Mesothelial cell of epicardium (in vitro differentiated cells): ENCODE measurements at places on chromosomes 16 and 17. TPM values are rescaled to one million over a fixed set of nuclear protein-coding genes. Genes with fewer than 3 reads are reported as not detected.

KARS1 gene
- 110 to 117 TPM (median 114 TPM) in 3 replicates for total RNA-seq

- DNase-seq: no peak
Observed at GRCh38 chr16:81313701-81314602, 810 bp upstream of the GAN start.

CCL8 gene
- total RNA-seq: not detected in 3 replicates

SHISA6 gene
- 0.02 to 0.09 TPM in 2 of 3 replicates, not detected in the other for total RNA-seq

C17orf100 gene
- 6.1 to 7.6 TPM (median 7.1 TPM) in 3 replicates for total RNA-seq

IGSF6 gene
- total RNA-seq: not detected in 3 replicates

DNA sequence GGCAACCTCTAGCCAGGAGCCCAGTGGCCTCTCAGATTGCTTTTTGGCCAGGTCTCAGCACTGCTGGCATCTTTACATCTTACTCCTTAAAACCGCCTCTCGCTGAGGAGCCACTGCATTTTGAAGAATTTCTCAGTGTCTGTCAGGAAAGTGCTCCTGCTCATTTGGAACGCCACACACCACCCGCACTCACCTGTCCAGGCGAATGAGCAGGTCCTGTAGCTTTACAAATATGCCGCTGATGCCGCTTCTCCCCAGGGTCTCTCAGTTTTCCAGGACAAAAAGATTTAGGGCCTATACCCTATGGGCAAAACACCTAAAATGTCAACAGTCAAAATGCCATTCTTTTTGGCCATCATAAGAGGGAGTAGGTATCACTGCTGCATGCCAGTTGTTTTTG is 22.1 kb downstream of the CYB561 start:
- DNase-seq: no peak

PTGES3L gene
- total RNA-seq: 1.5 to 2.0 TPM (median 1.6 TPM) in 3 replicates

GNGT2 gene
- total RNA-seq: 0.34 TPM in 1 of 3 replicates, not detected in the others

- no peak for DNase-seq
Observed at GRCh38 chr17:12719948-12720347, 54.3 kb downstream of the MYOCD start.

- DNase-seq: no peak
Observed at GRCh38 chr16:67428146-67428731, 2.7 kb upstream of the HSD11B2 start.

DNA sequence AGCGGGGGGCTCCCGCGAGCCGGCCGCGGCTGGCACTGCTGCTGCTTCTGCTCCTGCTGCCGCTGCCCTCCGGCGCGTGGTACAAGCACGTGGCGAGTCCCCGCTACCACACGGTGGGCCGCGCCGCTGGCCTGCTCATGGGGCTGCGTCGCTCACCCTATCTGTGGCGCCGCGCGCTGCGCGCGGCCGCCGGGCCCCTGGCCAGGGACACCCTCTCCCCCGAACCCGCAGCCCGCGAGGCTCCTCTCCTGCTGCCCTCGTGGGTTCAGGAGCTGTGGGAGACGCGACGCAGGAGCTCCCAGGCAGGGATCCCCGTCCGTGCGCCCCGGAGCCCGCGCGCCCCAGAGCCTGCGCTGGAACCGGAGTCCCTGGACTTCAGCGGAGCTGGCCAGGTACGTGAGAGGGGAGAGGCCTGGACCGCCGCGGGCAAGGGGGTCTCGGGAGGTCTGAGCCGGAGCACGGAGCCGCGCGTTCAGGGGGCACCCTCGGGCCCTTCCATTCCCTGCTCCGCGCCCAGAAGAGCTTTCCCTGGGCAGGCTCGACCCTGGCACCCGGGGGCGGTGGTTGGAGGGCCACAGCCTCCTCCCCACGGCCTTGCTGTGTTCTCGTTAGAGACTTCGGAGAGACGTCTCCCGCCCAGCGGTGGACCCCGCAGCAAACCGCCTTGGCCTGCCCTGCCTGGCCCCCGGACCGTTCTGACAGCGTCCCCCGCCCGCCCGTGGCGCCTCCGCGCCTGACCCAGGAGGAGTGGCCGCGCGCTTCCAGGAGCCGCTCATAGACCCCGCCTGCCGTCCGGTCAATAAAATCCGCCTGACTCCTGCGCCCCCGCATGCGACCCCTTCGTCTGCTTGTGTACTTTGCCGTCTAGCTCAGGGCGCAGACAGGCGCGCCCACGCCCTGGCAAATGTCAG is 591 bp downstream of the NPW start:
- no peak for DNase-seq

SLX4 gene
- 11.0 to 12.0 TPM (median 11.1 TPM) in 3 replicates for total RNA-seq

DNA sequence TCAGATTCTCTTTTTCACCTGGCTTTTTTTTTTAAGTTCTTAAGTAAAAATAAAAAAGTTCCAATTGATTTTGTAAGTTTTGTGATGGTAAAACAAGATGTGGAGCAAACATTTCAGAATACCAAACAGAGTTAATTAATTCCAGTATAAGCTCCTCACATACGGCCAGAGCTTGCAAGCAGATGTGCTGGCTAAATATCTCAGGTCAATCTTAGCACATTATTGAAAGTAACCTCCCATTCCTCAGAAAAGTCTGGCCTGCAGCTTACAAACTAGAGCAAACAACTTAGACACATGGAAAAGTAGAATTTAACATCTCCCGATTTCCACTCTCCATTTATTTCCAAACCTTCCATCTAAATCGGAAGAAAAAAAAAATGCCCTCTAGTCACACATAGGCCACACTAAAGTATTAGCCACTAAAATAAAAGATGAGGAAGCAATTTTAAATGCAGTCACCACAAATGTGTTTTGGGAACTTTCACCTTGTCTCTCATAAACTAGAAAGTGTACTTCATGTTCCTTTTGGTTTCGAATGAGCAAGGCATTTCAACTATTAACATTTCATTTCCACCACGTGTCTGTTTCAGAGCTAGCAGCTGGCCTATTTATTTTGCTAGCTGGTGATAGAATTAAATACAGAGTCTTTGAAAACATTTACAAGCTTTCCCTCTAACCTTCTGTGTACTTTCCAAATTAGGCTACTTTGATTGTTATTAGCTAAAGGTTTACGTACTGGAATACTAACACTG is 143.3 kb downstream of the STX8 start:
- DNase-seq: no peak

DNA sequence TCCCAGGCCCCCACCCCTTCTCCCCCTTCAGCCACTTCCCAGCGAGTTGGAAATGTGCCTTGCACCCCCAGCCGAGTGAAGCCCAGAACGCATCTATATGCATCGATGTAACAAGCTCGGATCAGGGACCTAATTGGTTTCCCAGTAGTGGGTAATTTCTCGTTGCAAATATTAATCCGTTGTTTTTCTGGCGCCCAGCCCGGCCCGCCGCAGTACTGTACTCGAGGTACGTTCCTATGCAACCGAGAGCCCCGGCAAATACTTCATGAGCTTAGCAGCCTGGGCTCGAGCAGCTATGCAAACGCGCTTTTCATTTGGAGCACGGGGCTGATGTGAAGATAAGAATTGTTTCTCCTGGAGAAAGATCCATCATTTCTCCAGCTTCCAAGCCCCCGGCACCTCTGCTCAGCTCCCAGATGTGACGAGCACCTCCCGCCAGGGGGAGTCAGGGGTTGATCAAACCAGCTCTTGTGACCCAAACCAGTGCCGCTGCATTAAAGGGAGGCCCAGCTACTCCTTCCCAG is 229.8 kb downstream of the KATNIP start:
- DNase-seq: peak; percentile 76

DNA sequence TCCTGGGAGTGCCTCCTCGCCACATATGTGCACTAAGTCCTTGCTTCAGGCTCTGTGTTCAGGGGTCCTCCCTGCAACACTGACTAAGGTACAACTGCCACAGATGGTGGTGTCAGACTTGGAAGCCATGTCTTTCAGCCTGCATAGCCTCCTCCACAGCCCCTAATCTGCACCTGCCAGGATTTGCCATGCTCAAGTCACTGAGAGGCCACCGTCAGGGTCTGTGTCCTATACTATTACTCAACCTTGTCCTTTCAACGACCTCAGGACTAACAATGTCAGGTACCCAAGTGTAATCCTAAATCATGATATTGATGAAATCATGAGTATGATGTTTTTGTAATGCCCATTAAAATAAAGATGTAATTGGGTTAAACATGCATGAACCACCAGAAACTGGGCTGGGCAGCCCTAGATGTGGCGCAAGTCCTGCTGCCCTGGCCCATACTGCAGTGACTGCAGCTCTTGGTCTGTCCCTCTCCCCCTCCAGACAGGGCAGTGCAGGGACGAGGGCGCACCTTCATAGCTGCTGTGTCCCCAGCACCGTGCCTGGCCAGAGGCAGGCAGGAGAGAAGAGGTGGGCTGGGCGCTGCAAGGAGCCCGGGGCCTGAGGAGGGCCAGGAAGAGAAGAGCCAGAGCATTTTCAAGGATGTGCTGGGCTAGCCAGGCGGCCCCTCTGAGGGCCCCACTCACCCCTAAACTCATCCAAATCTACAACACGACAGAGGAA is 198.0 kb downstream of the ZNF423 start:
- DNase-seq: no peak

GABARAP gene
- total RNA-seq: 424 to 451 TPM (median 429 TPM) in 3 replicates

DNA sequence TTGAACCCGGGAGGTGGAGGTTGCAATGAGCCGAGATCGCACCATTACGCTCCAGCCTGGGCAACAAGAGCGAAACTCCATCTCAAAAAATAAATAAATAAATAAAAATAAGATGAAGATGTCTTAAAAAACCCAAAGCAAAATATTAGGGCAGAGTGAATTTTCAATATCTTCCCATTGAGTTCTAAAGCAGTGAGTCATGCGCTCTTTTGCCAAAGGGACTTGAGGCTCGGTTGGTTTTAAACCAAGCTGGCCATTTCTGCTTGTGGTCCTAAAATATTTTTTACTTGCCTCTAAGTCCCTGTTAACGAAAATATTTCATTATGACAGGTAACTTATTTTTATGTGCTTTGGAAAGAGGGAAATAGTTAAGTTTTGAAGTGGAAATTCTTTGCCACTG is 4.7 kb downstream of the PAFAH1B1 start:
- no peak for DNase-seq

DNA sequence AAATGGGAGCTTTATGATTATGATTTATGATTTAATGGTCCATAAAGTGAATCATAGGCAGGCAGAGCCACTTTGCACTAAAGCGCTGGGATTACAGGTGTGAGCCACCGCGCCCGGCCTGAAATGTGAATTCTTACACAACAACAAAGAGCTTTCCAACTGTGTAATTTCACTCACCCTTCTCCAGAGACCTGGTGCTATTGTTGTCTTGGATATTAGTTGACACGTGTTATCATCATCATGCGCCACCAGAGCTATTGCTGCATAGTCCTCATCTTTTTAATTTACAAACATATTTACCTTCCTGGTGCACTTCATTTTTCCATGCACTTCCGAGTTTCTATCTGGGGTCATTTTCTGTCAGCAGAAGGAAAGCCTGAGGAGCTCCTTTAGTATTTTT is 4.8 kb upstream of the UTS2R start:
- DNase-seq: no peak

DNA sequence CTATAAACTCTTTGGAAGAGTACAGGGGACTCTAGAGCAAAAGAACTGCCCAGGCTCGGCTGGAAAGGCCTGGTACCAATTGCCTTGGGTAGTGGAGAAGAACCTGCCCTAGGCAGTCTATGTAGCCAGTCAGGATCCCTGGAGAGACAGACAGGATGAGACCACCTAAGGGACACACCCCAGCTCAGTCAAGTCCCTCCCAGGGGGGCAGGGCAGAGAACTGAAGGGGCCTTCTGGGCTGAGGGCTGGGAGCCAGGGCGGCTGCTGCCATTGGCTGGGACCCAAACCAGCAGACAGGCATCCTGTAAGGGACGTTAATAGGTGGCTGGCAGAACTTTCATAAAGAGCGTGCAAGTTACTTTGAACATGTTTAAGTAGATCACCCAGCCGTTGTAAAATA is 12.8 kb upstream of the SLC38A8 start:
- DNase-seq: no peak

AGRP gene
- total RNA-seq: not detected in 3 replicates

- no peak for DNase-seq
Observed at GRCh38 chr16:87570938-87571867, 31.1 kb upstream of the JPH3 start.

GRCh38 chr17:9414471-9414870 is 161.1 kb downstream of the STX8 start:
- DNase-seq: no peak

DNA sequence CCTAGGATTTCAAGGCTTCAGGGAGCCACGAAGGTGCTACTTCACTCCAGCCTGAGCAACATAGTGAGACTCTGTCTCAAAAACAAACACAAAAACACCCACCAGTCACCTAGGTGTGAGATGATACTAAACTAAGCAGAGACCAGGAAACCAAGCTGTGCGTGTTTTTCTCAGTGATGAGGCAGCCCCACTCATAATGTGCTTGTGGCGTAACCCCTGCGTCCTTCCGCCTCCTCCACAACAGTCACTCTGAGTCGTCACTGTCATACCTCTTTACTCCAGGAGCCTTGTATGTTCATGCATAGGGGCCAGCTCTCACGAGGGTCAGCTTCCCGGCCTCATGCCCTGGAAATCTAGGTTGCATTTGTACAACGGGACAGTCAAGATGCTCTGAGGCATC is 31.1 kb upstream of the SLC47A1 start:
- DNase-seq: no peak

DNA sequence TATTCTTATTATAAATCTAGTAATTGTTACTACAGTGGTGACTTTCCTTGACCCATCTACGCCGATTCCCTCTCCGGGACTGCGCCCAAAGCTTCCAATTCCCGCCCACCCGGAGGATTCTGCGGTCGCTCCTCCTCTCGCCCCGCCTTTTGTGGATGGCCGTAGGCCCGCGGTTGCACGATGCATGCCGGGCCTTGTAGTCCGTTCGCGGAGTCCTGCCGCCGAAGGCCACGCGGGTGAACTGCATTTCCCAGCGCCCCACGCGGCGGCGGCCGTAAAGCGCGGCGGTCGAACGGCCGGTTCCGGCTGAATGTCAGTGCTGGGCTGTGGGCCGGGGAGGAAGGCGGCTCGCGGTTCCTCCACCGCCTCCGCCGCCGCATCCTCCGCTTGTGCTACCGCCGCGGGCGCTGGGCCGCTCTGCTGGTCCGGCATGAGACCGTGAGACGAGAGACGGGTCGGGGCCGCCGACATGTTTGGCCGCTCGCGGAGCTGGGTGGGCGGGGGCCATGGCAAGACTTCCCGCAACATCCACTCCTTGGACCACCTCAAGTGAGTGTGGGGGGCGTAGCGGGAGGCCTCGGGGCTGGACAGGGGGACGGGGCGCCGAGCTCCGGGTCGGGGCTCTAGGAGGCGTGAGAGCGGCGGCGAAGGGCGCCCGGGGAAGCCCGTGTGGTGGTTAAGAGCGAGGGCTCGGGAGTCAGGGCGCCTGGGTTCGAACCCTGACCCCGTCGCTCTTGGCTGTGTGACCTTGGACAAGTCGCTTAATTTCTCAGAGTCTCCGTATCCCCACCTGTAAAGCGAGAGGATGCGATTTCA is at the start of gene CLEC16A:
Gene CLEC16A (plus strand): TSS at position 316 of the 816 bp plus-strand sequence. CDS start 154 bp downstream, at position 470.
- peak; percentile 91 for DNase-seq

DNA sequence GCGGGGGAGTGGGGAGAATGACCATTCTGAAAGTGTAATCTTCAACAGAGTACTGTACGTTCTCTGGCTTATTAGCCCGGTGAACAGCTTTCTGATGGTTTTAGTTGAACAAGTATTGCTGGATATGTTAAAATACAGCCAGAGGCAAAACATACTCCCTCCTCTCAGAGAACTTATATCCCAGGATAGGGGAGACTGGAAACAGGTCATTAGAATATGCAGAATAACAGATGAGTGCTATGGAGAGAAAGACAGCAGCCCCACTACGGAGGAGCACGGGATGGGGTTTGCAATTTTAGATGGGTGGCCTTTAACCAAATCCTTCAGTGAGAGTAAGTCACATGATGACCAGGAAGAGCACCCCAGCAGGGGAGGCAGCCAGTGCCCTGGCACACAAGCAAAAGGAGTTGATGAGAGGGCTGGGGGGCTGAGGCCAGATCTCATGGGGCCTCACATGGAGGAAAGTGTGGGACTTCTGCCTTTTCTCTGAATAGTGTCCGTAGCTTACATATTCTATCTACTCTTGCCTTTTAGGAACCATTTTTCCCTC is 43.1 kb upstream of the SEC14L1 start:
- DNase-seq: no peak

- DNase-seq: no peak
Observed at GRCh38 chr16:51113236-51114125, 37.6 kb downstream of the SALL1 start.
